ENCODE measurements at places on chromosomes 4 and X. TPM values are rescaled to one million over a fixed set of nuclear protein-coding genes. Genes with fewer than 3 reads are reported as not detected.
A peak's percentile ranks its signal among the peaks of the same experiment; 100 is the strongest.

DNA sequence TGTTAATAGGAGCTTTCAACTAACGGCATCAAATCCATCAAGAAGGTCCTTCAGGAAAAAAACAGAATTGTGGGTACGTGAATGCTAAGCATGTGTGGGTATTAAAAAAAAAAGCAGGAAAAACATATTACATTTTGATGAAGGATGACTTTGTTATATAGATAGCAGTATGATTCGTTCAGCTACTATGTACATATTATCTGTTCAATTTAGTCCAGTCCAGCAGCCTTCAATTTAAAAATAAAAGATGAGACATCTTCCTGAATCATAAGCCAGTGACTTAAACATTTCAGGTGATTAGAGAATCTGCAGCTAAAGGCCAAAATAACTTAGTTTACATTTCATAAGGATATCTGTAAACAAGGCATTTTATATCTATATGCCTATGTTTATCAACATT lies 63.4 kb downstream of the LCORL start:
- no peak overlapping the region for H3K4me3 ChIP-seq
- H3K27me3 ChIP-seq: no peaks in the 10 kb centered on the region
- no peak overlapping the region for H3K27ac ChIP-seq
- no peaks in the 10 kb centered on the region for H3K36me3 ChIP-seq

DNA sequence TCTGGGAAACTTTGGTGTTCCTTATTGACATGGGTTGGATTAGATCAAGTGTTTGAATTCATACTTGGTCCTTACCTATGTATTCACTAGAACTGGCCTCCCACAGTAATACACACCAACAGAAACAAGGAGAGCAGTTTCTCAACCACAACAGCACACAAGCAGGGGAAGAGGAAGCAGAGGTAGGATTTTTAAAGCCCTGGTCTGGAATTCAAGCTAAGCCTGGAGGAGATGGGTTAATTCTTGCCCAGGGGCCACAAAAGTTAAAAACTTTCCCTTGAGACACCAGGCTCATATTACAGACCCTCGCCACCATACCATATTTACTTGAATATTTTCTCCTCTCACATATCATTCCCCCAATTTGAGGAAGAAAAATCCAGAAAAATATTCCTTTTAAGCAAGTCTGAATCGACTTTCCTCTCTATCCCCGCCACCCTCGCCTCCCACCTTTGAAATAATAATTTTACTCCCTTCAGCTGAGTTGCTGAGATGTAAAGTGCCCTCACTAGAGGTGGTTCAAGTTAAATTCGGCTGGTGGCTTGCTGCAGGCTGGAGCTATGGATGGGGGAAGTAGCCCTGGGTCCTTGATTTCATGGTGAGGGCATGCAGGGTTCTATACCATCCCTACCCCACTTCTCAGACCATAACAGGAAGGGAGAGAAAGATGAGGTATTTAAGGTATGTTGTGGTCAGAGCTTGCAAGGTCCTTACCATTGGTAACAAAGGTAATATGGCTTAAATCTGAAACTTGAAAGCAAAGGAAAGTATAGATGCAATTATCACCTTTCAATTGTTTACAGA lies 440.2 kb downstream of the INPP4B start:
- peak overlapping the region; percentile 100 for H3K27ac ChIP-seq
- H3K4me1 ChIP-seq: peaks cover 71% of the 10 kb centered on the region
- H3K36me3 ChIP-seq: peaks cover 12% of the 10 kb centered on the region
- peak; percentile 51 for DNase-seq
- H3K27me3 ChIP-seq: no peaks in the 10 kb centered on the region

- H3K4me1 ChIP-seq: no peaks in the 10 kb centered on the region
- H3K27ac ChIP-seq: no peak overlapping the region
- no peaks in the 10 kb centered on the region for H3K36me3 ChIP-seq
- no peak for DNase-seq
Measured at GRCh38 chrX:66110112-66110511, 53.9 kb upstream of the HEPH start.

DNA sequence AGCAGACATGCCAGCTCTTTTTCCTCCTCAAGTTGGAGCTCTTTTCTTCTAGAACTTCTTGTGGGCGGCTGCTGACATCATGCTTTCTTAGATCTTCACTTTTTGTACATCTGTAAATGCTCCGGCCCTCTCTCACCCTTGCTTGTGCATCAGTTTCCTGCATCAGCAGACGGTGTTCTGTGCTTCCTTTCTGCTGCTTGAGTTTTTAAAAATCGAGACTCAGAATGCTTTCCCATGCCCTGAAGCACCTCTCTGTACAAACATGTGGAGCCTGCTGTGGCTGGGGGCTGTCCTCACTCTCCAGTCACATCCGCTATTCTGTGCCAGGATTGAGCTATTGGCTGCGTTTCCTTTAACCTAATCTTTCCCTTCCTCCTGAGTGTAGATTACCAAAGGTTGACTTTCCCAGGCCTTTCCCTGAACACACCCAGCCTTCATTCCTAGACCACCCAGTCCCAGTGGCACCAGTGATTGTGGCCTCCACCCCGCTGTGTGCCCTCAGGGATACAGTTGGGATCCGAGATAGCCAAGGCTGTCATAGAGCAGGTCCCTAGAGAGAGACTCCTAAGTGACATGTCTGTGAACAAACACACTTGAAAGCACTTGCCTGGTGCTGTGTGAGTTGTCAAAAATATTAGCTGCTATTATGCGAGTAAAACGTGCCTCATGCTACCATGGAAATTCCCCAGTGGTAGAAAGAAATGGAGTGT lies 41.9 kb downstream of the TNIP2 start:
- H3K36me3 ChIP-seq: no peaks in the 10 kb centered on the region
- H3K27me3 ChIP-seq: no peaks in the 10 kb centered on the region
- H3K4me3 ChIP-seq: no peak overlapping the region

GRCh38 chrX:41333003-41333743 lies 789 bp upstream of the DDX3X start:
- H3K4me1 ChIP-seq: peaks cover 4% of the 10 kb centered on the region
- H3K4me3 ChIP-seq: peak overlapping the region; percentile 69
- H3K36me3 ChIP-seq: no peaks in the 10 kb centered on the region
- DNase-seq: peak; percentile 76

NPY1R gene
- total RNA-seq: 0.41 TPM
